ENCODE measurements at places on chromosomes 4 and X.

GRCh38 chr4:129146639-129147038 is 50.7 kb downstream of the C4orf33 start:
- ATAC-seq: no peak

GRCh38 chr4:18441676-18442075 is 420.1 kb upstream of the LCORL start:
- no peak for ATAC-seq

DNA sequence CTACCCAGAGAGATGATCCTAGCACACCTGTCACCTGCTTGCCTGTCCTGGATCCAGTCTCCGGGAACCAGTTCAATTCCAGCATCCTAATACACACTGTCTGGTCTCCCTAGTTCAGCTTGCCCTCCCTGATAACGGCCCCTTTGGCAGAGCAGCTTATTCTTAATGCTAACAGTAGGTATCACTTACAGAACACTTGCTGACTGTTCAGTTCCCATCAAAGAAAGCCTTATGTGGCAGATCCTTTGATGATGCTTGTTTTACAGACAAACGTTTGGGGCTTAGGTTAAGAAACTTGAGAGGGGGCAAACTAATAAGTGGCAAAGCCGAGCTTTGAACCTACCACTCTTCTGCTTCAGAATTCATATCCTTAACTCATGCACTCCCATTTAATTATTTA is 890 bp downstream of the RASSF6 start:
- no peak for ATAC-seq

DNA sequence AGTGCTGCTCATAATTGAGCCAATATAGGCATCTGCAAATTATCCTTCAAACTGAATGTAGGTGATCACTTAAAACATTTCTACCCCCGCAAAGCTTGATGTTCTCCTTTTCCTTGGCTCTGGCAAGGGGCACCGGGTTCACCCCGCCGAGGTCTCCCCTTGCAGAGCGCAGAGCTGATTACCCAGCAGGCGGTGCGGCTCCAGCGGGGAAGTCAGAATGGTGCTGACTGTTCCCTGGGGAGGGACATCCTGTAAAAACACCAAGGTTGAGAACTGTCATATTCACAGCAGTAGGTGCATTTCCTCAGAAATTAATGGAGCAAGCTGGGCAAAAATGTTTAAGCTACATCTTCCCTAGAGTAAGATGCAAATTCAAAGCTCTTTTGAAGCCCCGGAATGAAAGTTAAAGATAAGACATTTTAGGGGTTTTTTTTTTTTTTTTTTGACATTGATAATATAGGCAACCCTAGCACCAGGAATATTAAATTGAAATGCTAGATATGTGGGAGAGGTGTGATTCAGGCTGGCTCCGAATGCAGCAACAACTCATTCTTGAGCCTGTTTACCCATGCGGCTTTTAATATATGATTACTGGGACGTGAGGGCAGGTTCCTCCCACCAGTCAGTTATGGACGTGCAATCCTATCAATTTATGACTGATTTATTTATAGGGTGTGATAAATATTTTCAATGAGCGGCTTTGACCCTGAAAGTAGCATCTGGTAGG is 767.3 kb upstream of the TENM3 start:
- ATAC-seq: no peak

GRCh38 chr4:107619066-107619465 is 101.0 kb downstream of the PAPSS1 start:
- peak; percentile 81 for ATAC-seq

GRCh38 chrX:87679849-87680248 is 162.2 kb downstream of the KLHL4 start:
- ATAC-seq: no peak

DNA sequence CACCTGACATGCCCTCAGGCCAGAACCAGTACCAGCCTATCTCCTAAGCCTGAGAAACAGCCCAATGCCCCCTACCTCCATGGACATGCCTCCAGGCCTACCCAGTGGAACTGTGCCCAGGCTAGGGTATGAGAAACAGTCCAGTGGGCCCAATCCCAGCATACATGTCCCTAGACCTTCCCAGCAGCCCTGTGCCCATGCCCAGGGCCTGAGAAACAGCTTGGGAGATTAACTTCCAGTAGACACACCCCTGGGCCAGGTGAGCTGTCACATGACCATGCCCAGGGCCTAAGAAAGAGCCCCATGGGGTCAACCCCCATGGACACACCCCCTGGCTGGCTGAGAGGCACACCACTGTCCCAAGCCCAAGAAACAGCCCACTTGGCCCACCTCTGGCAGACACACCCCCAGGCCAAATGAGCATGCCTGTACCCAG is 78.8 kb downstream of the CBR4 start:
- ATAC-seq: peak; percentile 53

DNA sequence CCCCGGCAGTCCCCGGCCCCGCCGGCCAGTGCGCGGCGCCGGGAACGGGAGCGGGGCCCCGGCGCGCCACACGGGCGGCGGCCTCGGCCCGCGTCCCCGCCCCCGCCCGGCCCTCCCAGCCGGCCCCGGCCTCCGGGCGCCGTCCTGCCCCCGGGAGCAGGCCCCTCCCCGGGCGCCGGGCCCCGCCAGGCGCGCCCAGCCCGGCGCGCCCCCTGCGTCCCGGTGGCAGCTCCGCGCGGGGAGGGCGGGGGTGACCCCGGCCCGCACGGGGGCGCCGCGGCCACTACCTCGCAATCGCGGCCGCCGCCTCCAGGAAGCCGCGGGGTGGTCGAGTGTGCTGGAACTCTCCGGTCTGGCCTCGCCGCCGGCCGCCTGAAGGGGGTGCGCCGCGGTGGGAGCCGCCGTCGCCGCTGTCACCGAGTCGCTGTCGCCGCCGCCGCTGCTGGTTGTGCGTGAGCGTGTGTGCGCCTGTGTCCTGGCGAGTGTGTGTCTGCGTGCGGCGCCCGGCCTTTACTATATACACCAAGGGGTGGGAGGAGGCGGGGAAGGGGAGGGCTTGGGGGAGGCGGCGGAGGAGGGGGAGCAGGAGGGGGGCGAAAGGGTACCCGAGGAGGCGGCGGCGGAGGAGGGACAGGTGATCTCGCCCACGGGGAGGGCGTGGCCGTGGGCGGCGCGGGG is at the start of gene RAI2:
TSS of gene RAI2 (minus strand) at position 488 of the 678 bp plus-strand sequence. CDS start 59,288 bp downstream, outside the sequence.
- ATAC-seq: peak; percentile 65

- no peak for ATAC-seq
Measured at GRCh38 chrX:72408885-72409284, 103.2 kb upstream of the CITED1 start.

GRCh38 chrX:104288269-104288668 is 33.5 kb upstream of the ESX1 start:
- no peak for ATAC-seq

DNA sequence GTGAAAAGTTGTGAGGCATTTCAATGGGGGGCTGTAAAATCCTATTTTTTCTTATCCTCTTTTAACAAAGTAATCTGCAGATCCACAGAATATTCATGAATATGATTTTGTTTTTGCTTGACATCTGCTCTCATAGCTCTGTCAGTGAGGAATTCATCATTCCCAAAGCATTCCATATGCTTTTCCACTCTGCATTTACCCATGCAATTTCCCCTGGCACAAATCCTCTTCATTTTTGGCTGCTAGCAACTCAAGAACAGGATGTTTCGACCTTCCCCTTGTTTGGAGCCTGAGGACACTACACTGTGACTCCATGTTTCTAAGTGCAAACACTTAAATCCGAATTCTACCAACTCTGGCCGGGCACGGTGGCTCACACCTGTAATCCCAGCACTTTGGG is 48.5 kb downstream of the KLHL15 start:
- ATAC-seq: no peak

GRCh38 chr4:155724731-155725130 is 34.1 kb upstream of the GUCY1B1 start:
- ATAC-seq: no peak

DNA sequence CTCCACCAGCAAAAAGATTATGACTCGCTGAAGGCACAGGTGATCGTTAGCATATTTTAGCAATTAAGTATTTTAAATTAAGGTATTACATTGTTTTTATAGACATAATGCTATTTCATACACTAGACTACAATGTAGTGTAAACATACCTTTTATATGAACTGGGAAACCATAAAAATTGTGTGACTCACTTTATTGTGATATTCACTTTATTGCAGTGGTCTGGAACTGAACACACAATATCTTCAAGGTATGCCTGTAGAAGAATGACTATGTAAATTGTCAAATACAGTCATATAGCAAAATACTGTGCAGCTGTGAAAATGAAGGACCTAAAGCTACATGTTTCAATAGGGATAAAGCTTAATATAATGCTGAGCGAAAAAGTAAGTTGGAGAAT is 26.6 kb upstream of the MAML3 start:
- ATAC-seq: no peak

- no peak for ATAC-seq
Measured at GRCh38 chr4:154911097-154911496, 130.0 kb downstream of the RBM46 start.
